ENCODE measurements at places on chromosomes 2 and 18.

DNA sequence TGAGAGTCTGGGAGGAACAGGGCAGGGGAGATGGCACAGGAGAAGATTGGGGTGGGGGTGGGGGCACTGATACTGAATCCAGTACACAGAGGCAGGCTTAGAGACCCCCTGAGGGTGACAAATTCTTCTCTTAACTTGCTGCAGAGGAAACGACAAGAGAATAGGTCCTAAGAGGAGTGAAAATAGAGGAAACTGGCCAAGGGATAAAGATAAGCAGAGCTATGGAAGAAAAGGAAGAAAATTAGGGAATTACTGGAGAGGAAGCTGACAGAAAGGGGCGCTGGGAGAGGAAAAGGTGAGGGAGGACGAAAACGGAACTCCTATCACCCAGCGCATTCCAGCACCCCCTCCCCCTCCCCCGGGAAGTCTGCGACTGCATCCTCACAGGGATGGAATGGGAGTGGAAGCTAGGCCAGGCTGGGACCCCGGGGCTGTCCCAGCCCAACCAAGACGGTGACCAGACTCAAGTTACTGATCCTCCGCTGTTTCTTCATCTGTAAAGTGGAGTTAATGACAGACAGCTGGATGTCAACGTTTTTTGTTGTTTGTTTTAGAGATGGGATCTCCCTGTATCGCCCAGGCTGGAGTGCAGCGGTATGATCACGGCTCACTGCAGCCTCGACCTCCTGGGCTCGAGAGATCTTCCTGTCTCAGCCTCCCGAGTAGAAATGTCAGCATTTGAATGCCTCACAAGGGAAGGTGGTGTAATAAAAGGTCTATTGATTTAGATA, 2.6 kb upstream of the EMX1 start:
- DNase-seq, result no peak

DNA sequence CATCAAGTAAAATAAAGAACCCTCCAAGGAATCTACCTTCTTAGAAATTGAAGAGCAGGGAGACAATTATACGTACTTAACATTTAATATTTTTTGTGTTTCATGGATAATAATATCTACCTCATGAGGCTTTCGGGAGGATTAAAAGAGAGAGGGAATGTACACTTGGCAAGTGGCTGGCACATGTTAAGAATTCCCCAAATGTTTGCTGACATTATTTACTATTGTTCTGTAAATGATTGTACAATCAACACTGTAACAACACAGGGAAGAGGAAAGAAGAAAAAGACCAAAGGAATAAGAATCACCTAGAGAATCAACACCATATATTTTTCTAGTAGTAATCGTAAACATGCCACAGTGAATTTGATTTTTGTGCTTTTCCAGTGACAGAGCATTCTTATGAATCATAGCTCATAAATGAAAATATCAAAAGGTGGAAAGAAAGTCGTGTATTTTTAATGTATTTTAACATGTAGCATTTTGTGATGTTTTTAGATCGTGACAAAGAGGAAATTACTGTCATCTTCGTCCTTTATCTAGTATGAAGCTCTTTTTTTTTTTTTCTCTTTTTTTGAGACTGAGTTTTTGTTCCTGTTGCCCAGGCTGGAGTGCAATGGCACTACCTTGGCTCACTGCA, 67.3 kb downstream of the B3GNT2 start:
- DNase-seq, result no peak

GRCh38 chr2:70807102-70807827, 13.1 kb downstream of the CLEC4F start:
- no peak for DNase-seq

DNA sequence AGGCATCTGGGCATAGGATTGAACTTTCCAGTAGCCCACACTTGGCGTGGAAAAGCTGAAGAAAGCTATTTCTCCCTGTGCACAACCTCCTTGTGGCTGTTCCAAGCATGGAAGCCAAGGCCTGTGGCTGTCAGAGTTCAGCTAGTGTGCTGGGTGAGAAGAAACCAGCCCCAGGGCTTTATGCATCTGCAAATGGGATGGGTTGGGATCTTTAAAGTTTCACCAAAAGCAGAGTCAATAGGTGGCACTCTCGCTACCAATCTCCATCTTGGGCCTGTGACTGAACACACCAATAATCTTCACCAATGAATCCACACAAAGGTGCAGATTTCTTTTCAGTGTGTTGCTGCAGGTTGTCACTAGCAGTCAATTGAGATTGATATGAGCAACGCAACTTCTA, 542.8 kb downstream of the NRXN1 start:
- no peak for DNase-seq

DNA sequence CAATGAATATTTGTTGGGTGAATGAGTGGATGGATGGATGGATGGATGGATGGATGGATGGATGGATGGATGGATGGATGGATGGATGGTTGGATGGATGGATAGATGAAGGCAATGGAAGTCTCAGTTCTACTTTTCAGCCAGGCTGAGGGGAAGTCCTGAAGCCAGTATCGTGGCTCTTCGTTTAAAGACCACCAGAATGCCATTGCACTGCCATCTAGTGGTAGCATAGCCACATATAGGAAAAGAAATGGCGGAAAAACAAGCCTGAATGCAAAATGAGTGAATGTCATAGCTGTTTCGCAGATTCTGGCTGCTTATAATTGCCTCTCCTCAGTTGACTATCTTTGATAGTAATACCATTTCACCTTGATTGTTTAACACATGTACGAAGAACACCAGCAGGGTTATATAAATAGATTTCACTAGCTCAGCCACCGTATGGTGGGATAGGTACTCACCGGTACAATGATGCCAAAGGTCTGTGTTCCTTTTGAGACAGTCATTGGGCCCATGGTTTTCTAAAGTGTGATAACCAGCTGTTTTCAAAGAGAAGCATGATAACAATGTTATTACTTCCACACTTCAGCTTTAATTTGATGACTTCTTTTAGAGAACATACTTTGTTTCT, 62.3 kb upstream of the GREB1L start:
- no peak for DNase-seq

DNA sequence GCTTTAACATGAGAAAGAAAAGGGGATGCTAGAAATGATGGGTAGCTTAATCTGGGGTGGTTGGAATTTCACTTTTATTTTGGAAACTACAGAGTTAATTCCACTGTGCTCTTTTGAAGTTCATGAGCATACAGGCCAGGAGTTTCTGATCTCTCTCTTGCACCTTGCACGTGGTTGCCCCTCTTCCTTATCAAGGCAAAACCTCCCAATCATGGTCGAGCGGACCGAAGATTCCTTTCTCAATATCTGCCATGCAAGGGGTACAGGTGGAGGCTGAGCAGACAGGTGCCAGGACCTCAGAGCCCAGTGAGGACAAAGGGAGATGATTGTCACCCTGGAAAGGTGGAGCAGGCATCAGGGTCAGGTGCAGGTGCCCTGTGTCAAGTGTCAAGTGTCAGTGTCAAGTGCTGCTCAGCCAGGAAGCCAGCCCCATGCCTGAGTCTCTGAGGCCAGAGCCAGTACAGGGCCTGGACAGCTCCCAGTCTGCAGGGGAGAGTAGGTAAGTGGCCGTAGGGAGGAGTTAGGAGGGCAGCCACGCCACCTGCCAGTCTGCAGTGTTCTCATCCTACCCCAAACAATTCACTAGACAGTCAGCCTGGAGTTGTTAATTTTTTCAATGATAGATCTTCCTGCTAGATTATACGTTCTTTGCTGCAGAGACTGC, 42.2 kb downstream of the LPIN1 start:
- DNase-seq, result no peak

- no peak for DNase-seq
Measured at GRCh38 chr2:127160676-127161075, 53.7 kb upstream of the BIN1 start.

GRCh38 chr2:217338306-217338916, 478.5 kb upstream of the TNP1 start:
- no peak for DNase-seq

GRCh38 chr18:48666613-48667012, 127.8 kb downstream of the CTIF start:
- no peak for DNase-seq

GRCh38 chr2:96771796-96772618, 11.3 kb downstream of the CNNM4 start:
- no peak for DNase-seq

DNA sequence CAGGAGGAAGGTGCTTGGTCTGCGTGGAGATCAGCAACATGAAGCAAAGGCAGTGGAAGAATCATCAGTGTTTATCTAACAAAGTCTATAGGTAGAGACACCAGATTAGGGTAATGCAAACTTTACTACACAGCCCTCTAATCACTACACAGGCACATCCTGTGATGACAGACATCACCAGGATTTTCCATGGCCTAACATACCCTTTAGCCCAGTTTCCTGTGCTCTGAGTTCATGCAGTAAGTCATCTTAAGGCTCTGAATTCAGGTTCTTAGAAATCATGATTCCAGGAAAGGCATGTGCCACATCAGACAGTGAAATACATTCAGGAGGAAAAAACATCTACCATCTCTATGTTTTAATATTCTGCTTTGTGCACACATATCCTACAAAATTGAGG, 708.5 kb upstream of the SLC8A1 start:
- no peak for DNase-seq

DNA sequence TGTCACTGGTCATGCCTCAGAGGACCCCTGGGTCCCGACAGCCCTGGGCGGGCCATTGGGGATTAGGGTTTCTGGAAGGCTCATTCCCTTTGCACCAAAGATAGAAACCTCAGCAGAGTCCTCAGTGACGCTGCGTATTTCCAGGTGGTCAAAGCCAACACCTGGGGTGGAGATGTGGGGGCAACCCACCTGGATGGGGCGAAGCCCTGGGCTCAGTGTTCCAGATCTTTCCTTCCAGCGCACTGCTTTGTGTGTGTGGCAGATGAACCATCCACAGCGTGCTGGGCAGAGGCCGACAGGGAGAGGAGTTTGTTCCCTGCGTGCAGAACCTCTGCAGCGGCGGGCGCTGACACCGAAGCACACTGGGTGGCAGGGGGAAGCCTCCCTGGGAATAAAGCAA, 143.9 kb downstream of the CTIF start:
- DNase-seq, result no peak

- DNase-seq, result no peak
Measured at GRCh38 chr18:34650121-34650545, 60.0 kb upstream of the DTNA start.

DNA sequence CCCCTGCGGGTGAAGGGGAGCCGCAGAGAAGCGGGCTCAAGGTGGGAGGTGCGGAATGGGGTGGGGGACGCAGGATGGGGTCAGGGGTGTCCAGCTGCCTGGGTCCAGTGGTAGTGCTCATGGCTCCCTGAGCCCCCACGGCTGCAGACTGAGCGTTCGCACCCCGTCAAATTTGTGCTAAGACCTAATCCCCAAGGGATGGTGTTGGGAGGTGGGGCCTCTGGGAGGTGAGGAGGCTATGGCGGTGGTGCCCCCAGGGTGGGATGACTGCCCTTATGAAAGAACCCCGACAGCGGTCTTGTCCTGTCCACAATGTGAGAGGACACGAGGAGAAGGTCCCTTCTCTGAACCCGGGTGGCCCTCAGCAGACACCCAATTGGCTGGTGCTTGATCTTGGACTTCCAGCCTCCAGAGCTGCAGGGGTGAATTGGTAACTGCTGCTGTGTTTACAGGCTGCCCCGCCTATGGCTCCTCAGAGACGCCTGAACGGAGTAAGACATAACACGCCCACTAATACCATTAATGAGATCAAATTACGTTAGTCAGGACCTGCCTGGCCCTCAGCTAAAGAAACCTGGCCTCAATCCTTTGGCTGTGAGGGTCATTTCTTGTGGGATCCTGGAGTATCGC, 42.6 kb downstream of the PXDN start:
- DNase-seq, result no peak

GRCh38 chr2:24623535-24623934, 132.5 kb downstream of the NCOA1 start:
- DNase-seq, result no peak

DNA sequence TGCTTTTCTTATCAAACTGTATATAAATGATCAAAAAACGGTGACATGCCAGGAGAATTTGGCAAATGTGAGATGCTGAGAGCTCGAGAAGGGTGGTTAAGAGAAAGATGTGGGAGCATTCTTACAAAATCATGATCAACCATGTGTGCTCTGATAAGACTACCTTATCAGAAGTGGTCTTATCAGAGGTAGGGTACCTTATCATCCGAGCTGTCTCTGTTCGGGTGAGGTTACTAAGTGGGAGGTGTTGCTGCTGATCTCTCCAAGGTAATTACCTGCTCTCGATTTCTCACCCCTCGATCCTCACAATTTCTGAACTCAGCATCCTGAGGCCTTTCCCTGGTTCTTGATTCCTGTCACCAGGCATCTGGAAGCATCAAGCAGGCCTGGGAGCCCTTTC, 813.0 kb upstream of the ID2 start:
- DNase-seq, result no peak

DNA sequence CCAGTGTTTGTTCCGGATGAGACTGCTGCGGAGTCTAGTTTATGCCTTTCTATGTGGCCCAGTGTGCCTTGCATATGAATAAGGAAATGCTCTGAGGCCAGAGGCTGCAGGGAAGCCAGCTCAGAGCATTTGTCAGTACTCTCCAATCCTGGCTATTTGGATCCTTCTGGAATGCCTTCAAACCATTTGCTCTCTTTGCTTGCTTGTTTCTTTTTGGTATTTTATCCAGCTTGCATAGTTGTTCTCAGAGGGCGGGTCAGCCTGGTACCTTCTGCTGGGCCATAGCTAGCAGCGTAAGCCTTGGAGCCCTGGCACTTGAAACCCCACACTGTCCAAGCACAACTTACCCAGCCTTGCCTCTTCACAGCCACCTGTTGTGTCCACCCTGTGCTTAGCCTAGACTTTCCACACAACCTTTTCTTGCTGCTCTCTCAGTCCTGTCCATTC, 20.5 kb downstream of the CENPO start:
- DNase-seq, result no peak

- no peak for DNase-seq
Measured at GRCh38 chr2:31398881-31399280, 15.7 kb downstream of the XDH start.

GRCh38 chr18:48061781-48062570, 131.5 kb upstream of the SMAD2 start:
- DNase-seq, result no peak

GRCh38 chr2:167215595-167215994, 327.3 kb downstream of the XIRP2 start:
- no peak for DNase-seq

DNA sequence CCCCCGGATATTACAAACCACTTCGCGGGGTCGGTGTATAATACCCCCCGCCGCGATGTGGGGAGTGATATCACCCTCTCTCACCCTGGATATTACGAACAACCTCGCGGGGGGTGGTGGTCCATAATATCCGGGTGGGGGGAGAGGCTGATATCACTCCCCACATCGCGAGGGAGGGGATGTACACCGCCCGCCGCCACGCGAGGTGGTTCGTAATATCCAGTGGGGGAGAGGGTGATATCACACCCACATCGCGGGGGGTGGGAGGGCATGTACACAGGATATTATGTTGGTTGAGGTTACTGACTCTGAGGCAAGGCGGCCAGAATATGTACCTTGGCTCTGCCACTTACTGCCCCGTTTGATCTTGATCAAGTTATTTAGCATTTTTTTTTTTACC, 14.8 kb upstream of the CWC22 start:
- DNase-seq, result no peak

Data from KG1 (cell line).